Fibroblast of upper back skin (primary cell): ENCODE measurements at places on chromosomes 16 and 17.

- no peak for DNase-seq
These were observed 675.3 kb downstream of the MAF start for GRCh38 chr16:78925083-78925767.

DNA sequence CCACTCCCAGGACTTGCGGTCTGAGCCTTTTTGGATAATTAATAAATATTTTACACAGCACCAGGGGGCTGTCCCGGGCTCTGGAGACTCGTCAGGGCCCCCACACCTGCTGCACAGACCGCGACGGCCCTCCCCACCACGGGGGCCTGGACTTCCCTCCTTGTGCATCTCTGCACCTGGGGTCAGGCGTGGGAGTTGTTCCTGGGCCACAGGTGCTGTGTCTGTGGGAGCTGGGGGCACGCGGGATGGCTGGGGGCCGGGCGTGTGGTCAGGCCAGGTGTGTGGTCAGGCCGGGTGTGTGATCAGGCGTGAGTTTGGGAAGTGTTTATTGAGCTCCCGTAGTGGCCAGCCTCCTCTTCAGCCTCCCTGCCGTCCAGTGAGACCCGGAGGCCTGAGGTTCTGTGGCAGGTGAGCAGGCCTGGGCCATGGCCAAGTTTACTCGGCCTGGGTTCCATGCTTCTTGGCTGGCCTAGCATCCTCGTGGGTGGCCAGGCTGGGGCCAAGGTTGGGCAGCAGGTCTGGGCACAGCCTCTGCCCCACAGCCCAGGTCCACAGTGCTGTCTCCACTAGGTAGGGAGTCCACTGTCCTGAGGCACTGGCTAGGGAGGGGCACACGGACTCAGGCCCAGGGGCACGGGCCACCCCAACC, 1.9 kb upstream of the STUB1 start:
- no peak for DNase-seq

DNA sequence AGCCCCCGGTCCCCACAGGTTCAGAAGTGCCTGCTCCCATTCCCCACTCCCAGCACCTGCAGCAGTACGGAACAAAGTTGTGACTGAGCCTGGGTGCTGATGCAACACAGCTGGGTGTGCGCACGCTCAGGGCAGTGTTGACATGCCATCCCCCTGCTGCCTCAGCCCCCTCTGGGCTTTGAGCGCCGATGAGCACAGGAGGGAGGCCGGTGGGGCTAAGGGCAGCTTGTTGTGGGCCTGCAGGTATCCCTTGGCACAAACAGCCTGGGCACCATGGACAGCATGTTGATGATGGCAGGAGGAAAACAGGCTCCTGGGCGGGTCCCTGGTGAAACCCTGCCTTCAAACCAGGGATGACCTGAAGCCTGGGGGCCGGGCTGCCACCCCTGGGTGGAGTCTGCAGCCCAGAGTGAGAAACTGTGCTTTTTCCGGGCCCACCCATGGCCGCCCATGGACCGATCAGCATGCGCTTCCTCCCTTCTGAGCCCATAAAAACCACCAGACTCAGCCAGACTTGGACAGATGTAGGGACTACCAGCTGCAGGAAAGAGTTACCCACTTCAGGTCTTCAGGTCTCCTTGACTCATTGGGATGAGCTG, 175.5 kb downstream of the PHKB start:
- DNase-seq: no peak

DNA sequence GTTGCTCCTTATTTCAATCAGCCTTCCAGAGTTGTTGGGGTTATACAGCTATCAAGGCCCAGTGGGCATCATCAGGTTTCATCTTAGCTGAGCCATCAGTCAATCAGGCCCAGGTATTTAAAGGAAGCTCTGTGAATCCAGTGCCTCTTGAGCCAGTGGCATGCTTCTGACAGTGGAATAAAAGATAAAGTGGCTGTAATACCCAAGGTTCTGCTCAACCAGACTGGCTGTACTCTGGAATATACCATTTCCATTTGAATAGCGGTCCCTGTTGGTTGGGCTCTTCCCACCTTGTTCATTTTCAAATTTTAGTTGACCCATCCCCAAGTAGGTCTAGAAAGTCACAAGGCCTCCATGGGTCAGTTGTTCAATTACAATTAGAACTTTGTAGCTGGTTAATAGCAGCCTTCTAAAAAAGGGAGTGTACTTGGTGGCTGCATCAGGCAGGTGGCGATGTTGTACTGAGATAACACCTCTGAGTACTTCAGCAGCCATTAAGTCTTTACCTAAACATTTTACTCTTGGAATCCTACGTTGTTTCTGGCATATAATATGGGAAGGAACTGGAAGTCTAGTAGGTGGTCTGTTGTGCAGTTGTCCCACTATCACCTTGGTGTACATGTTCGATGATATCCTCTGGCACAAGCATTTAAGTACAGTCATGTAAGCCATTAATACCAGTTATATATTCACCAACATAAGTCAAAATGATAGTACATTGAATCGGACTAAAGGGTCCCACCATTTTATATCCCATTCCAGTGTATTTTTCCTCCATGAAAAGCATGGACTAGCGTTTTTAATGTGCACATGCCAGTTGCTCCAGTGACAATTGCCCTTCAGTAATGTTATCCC, 294.1 kb downstream of the BCAS3 start:
- peak; percentile 49 for DNase-seq

- peak; percentile 84 for DNase-seq
These were observed 5.9 kb downstream of the PHAF1 start for GRCh38 chr16:67115639-67116038.

DNA sequence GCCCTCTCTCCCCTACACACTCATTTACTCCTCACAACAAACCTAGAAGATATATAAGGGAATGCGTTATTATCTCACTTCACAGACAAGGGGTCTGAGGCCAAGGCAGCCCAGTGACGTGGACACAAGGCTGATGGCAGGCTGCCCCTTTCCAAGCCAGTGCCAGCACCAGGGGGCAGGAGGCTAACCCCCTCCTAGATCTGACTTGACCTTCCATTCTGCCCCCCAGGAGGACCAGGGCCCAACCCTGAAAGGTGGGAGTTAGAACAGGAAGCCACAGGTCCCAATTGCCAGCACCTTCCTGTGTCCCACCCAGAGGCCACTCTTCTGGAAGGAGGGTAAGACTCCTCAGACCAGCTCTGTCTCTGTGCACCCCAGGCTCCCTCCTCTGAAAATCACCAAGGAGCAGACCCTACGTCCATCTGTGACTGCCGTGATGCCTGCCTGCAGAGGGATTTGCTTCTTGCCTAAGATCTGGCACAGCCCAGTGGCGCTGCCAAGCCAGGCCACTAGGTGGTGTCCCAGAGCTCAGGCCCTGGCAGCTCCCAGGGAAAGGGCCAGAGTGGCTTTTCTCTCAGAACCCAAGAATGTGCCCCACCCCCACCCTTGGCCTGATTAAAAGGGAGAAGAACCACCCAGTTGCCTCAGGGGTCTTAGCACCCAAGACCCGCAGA, 42.4 kb upstream of the MRPS23 start:
- peak; percentile 87 for DNase-seq

- no peak for DNase-seq
These were observed 99.9 kb upstream of the GSE1 start for GRCh38 chr16:85513180-85513579.

GRCh38 chr17:78915872-78916632, 9.1 kb downstream of the TIMP2 start:
- no peak for DNase-seq

DNA sequence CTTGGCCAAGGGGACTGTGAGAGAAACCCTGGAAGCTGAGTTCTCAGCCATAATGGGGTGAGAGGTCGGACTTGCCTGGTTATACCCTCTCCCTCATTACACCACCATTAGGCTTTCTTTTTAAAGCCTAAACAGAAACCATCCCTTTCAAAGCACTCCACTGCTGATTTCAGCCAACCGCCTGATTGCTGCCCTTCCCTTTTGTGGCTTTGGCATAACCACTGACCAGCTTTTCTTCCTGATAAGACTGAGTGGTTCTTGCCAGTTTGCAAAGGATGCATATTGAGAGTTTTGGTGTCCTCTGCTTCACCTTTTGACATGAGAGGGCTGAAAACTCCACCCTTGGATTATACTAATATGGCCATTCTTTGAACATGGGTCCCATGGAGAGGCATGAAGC, 308.2 kb upstream of the GOT2 start:
- no peak for DNase-seq
